ENCODE measurements at places on chromosomes 4 and X. TPM values are rescaled to one million over a fixed set of nuclear protein-coding genes. Genes with fewer than 3 reads are reported as not detected.
A peak's percentile ranks its signal among the peaks of the same experiment; 100 is the strongest.

GRCh38 chrX:41759817-41760216 is 35.8 kb downstream of the GPR82 start:
- no peak for DNase-seq
- no peaks in the 10 kb centered on the region for H3K27me3 ChIP-seq
- H3K27ac ChIP-seq = no peak overlapping the region
- H3K36me3 ChIP-seq = peaks cover 3% of the 10 kb centered on the region
- peaks cover 10% of the 10 kb centered on the region for H3K4me1 ChIP-seq

GRCh38 chr4:26862381-26862915 is 1.8 kb downstream of the STIM2 start:
- H3K27ac ChIP-seq = peak overlapping the region; percentile 95
- peaks cover 6% of the 10 kb centered on the region for H3K36me3 ChIP-seq
- peaks cover 69% of the 10 kb centered on the region for H3K4me1 ChIP-seq
- peak overlapping the region; percentile 91 for H3K4me3 ChIP-seq
- DNase-seq = no peak

- no peak for DNase-seq
- peaks cover 2% of the 10 kb centered on the region for H3K27me3 ChIP-seq
- H3K36me3 ChIP-seq = no peaks in the 10 kb centered on the region
- no peaks in the 10 kb centered on the region for H3K4me1 ChIP-seq
- H3K27ac ChIP-seq = no peak overlapping the region
- H3K4me3 ChIP-seq = no peak overlapping the region
These were observed 73.0 kb upstream of the KLHL13 start for GRCh38 chrX:118189628-118190027.

DNA sequence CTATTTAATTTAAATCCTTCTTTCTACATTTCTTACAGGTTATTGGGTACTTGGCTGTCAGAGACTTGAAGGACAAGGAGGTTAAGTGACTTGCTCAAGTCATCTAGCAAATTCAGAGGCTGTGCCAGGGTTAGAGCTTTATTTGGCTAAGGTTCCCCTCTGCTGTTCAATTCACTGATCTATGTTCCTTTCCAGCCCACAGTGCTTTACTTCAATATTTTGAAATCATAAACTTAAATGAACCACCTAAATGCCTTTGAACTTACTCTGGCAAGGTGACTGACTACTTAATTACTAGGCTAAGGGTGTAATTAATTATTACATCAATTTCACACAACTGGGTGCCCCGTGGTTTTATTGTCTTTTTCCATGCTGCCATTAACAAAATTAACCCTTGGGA is 288.7 kb downstream of the CAMK2D start:
- H3K4me3 ChIP-seq = no peak overlapping the region
- no peak overlapping the region for H3K27ac ChIP-seq
- no peaks in the 10 kb centered on the region for H3K27me3 ChIP-seq
- H3K4me1 ChIP-seq = peaks cover 51% of the 10 kb centered on the region
- DNase-seq = no peak

Gene CCDC149
- not detected for total RNA-seq

Measured in activated T-helper 1 cell treated with anti-CD3 and anti-CD28 coated beads, Interleukin-12 subunit alpha, Interleukin-12 subunit beta, Interleukin-2, Interleukin-4 antibody, amounts not matched to agents 30 ng/mL and 10 ng/mL and 1 ng/mL, durations not matched to agents 14 hours and 24 hours and 36 hours (primary cell).